Left lobe of liver (tissue), 2 donors: ENCODE measurements at places on chromosomes 12 and 14. TPM values are rescaled to one million over a fixed set of nuclear protein-coding genes. Genes with fewer than 3 reads are reported as not detected.
A peak's percentile ranks its signal among the peaks of the same experiment; 100 is the strongest.

- no peak for DNase-seq
These were observed 622 bp downstream of the TECPR2 start for GRCh38 chr14:102363182-102363943.

DNA sequence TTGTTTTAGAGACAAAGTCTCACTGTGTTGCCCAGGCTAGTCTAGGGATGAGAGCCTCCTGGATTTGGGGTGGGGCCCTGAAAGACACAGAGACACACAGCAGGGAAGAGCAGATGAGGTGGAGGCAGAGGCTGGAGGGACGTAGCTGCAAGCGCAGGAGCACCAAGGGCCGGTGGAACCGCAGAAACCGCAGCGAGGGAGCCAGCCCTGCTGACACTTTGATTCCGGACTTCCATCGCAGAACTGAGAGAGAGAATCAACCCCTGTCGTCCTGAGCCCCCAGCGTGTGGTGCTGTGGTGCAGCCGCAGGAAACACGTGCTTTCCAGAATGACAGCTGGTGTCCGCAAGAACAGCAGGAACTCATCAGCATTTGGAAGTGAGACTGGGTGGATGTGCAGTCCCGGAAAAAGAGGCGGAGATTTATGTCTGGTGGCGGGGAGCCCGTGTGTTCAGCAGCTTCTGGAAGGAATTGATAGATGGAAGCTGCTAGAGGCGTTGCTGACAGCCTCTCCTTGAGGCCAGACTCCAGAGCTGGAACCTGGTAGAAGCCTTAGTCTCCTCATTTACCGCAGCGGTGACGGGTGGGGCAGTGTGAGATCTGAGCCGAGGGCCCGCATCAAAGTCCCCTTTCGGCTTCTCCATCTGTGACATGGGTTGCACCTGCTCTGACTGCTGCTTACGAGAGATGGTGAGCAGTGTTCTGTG lies 21.9 kb upstream of the KLC1 start:
- DNase-seq: peak; percentile 60

DNA sequence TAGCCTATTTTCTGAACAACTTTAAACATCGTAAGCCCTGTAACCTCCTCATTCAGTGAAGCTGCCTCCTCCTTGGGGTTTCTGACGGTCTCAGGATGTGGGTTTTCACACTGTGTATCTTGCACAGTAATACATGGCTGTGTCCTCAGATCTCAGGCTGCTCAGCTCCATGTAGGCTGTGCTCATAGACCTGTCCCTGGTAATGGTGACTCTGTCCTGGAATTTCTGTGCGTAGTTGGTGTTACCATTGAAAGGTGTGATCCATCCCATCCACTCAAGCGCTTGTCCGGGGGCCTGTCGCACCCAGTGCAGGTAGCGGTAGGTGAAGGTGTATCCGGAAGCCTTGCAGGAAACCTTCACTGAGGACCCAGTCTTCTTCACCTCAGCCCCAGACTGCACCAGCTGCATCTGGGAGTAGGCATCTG lies 980.5 kb downstream of the TMEM121 start:
- DNase-seq: no peak

GRCh38 chr12:42961395-42961794 lies 371.8 kb upstream of the PRICKLE1 start:
- no peak for DNase-seq

Gene FGD4
- 21.6 TPM for total RNA-seq
